Liver (tissue), 10 donors: ENCODE measurements at places on chromosomes 1 and 21. TPM values are rescaled to one million over a fixed set of nuclear protein-coding genes. Genes with fewer than 3 reads are reported as not detected.
A peak's percentile ranks its signal among the peaks of the same experiment; 100 is the strongest.

DNA sequence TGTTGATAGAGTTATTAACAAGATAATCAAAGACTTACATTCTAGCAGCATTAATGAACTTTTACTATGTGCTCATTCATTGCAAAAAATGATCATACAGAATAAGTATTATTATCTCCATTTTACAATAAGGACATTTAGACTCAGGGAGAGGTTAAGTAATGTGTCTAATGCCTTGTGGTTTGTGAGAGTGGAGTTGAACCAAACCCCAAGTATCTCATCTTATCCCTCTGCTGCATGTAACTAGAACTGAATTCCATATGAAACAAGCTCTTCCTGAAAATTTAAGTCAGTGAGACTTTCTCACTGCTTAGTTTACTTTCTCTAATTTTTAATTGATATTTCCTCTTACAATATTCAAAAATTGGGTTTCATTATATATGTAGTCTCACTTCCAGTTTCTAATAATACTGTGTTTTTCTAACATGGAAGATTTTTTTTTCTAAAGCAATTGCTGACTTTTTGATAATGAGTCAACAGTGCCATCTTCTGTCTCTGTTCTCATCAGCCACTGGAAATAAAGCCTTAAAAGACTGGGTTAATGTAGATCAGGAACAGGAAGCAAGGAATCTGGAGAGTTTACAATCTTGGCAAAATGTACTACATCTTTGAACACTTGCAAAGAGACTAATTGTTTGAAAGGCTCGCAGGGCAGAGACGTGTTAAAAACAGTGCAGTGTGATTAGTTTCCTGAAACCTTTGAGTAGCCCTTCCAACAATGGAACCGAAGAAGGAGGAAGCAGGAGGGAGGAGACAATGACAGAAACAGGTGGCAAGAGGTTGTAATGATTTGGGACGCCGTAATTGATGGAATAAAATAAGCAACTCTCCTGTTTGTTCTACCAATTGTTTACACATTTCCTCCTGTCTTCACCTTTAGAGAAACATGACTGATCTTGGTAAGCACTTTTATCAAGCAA, 567.6 kb downstream of the MRPL39 start:
- no peak overlapping the region for H3K27ac ChIP-seq
- no peaks in the 10 kb centered on the region for H3K4me1 ChIP-seq
- no peak overlapping the region for H3K4me3 ChIP-seq
- no peaks in the 10 kb centered on the region for H3K27me3 ChIP-seq
- no peaks in the 10 kb centered on the region for H3K36me3 ChIP-seq
- no peak for DNase-seq

- H3K36me3 ChIP-seq, result no peaks in the 10 kb centered on the region
- peak; percentile 70 for DNase-seq
- H3K4me3 ChIP-seq, result peak overlapping the region; percentile 70
- peaks cover 29% of the 10 kb centered on the region for H3K4me1 ChIP-seq
- peak overlapping the region; percentile 92 for H3K27ac ChIP-seq
- H3K27me3 ChIP-seq, result no peaks in the 10 kb centered on the region
These were observed 606 bp downstream of the DENND1B start for GRCh38 chr1:197774466-197775281.

DNA sequence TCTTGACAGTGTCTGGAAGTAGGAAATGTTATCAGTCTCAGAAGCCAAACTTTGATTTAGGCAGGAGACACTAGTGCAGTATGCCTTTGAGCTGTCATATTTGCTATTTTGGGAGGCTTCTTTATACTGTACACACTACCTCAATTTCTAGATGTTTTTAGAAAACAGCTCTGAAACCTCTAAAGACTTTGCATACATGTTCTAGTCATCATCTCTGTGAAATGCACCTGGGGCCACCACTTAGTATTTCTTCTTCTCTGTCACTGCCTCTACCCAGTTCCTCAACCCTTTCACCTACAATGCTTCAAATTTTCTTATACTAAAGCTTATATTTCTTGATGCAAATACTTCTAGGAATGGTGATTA, 29.1 kb upstream of the PLA2G4A start:
- H3K4me1 ChIP-seq, result no peaks in the 10 kb centered on the region
- H3K36me3 ChIP-seq, result no peaks in the 10 kb centered on the region
- no peak for DNase-seq
- no peak overlapping the region for H3K27ac ChIP-seq

KAZN gene
- total RNA-seq, result 1.9 TPM

SPRR2E gene
- not detected for total RNA-seq

FCN3 gene
- 146 TPM for total RNA-seq
